Small intestine (tissue), 16 donors: ENCODE measurements at places on chromosomes 2 and 18.
A peak's percentile ranks its signal among the peaks of the same experiment; 100 is the strongest.

- no peak overlapping the region for H3K4me3 ChIP-seq
- no peaks in the 10 kb centered on the region for H3K27me3 ChIP-seq
- H3K4me1 ChIP-seq: no peaks in the 10 kb centered on the region
- H3K27ac ChIP-seq: no peak overlapping the region
- H3K36me3 ChIP-seq: no peaks in the 10 kb centered on the region
- DNase-seq: peak; percentile 3
These were observed 565.4 kb downstream of the TNS1 start for GRCh38 chr2:217437290-217437870.

DNA sequence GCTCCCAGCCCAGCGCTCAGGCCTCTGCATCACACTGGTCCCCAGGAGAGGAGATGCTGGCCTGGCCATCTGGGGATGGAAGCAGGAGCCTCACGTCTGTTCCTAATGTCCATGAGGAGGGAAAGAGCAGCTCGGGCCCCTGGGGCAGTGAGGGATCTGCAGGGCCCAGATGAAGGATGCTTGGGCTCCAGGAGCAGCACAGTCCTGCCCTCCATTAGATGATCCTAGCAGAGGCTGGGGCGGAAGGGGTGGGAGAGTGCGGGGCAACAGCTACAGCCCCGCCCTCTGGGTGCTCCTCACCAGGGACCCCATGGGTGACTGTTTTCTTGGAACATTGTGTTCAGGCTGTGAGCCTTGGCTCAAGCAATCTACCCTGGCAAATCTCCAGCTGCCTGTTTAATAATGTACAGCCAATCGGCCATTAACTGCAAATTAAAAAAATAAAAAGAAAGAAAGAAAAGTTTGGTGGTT, 49.7 kb downstream of the TNS1 start:
- H3K27me3 ChIP-seq: no peaks in the 10 kb centered on the region
- H3K27ac ChIP-seq: no peak overlapping the region
- H3K4me3 ChIP-seq: no peak overlapping the region
- H3K4me1 ChIP-seq: no peaks in the 10 kb centered on the region
- no peak for DNase-seq

DNA sequence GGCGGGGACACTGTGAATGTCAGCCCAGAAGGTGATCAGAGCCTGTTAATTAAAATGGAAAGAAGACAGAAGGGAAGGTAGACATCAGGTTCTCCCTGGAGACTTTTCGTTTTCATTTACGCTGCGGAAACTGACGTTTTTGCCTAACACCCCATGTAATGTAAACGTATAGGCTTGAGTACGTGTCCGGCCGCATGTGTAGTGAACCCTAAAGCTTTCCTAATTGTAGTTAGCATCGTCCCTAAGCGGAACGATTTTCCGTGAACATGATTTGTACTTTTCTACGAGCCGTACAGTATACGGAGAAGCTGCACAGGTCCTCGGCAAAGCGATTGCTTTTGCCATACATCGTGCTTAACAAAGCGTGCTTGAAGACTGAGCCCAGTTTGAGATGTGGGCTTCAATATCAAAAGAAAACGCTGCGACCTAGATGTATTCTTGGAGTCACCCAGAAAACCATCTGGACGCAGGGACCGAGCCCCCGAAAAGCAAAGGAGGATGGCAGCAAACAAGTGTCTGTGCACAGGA, 284 bp downstream of the TIMM21 start:
- DNase-seq: no peak
- H3K27ac ChIP-seq: no peak overlapping the region
- peaks cover 7% of the 10 kb centered on the region for H3K4me1 ChIP-seq
- peaks cover 2% of the 10 kb centered on the region for H3K27me3 ChIP-seq
- peak overlapping the region; percentile 54 for H3K4me3 ChIP-seq
- H3K36me3 ChIP-seq: no peaks in the 10 kb centered on the region

DNA sequence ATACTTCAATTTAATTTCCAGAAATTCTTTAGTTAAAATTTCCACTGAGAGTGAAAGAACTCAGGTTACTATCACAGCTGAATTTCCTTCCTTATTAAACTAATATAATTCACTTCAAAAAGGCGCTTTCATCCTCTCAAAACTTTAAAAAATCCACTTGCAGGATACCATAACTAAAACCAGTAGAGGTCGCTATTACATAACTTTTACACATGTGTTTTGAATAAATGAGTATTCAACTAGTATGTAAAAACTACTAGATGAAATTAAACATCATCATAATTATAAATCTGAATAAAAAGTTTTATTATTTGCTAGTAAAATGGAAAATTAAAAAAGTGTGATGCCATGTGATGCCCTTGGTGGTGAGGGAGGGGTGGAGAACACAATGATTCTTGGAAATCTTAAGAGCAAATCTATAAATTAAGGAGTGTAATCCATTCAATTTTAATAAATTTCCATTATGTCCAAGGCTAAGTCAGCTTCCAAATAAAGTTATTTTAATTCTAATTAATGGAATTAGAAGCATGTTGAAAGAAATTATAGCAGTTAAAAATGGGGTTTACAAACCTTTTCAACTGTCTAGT, 61.4 kb downstream of the SOS1 start:
- peak; percentile 54 for DNase-seq
- no peaks in the 10 kb centered on the region for H3K4me1 ChIP-seq
- H3K27me3 ChIP-seq: no peaks in the 10 kb centered on the region
